ENCODE measurements at places on chromosomes 16 and 17. TPM values are rescaled to one million over a fixed set of nuclear protein-coding genes. Genes with fewer than 3 reads are reported as not detected.

Gene ATAD5
- total RNA-seq = 27.3 TPM

GRCh38 chr17:8857919-8858318 is 9.6 kb downstream of the PIK3R6 start:
- DNase-seq = no peak

GRCh38 chr16:57430955-57431354 is 16.2 kb downstream of the CIAPIN1 start:
- no peak for DNase-seq

DNA sequence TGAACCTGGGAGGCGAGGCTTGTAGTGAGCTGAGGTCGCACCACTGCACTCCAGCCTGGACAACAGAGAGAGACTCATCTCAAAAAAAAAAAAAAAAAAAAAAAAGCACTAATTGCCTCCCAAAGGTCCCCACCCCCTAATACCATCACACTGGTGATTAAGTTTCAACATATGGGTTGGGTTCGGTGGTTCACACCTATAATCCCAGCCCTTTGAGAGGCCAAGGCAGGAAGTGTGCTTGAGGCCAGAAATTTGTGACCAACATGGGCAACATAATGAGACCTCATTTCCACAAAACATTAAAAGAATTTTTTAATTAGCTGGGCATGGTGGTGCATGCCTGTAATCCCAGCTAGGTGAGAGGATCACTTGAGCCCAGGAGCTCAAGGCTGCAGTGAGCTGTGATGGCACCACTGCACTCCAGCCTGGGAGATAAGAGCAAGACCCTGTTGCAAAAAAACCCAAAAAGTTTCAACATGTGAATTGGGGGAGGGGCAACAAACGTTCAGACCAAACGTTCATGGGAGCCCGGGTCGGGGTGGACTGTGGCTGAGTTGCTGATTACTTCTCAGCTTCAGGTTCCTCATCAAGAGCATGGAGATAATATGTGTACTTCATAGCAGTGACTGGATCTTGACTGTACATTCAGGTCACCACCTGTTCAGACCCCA is 62.1 kb upstream of the NOL11 start:
- no peak for DNase-seq

DNA sequence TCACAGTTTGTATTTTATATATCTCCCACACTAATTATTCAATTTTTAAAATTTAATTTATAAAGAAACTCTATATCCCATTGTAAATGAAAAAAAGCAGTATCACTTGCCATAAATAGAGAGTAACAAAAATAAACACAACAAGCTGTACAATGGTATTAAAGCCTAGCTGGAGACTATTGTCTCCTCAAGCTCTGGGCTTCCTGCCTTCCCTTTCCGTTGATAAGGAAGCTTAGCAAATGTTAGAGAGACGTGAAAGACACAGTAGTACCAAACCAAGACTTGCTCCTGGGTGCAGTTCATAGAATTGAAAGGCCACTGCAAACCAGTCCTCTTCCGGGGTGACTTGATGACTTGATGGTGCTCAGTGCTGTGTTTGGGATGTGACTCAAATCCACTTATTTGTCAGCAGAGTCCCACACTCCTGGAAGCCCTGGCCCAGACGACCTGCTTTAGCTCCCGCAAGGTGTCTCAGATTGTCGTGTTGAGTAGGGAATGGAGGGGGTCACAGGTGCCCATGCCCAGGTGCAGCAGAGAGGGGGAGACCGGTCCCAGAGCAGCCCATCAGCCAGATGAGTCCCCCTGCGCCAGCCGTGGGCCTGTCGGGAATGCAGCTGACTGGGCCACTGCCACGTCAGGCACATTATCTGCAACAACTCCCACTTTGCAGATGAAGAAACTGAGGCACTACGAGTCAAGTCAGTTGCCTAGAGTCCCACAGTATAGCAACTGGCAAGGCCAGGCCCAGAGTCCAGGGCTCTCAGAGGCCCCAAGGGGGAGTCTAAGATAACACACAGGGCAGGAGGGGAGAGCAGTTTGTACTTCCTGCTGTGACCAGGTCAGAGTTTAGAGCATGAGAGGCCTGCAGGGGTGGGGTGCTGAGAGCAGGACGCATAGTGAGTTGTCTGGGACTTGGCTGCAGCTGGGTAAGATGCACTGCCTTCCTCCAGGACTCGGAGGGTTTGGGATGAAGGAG is 40.5 kb downstream of the PSME3IP1 start:
- DNase-seq = no peak

- DNase-seq = no peak
Measured at GRCh38 chr17:65169691-65170090, 32.5 kb downstream of the RGS9 start.

DNA sequence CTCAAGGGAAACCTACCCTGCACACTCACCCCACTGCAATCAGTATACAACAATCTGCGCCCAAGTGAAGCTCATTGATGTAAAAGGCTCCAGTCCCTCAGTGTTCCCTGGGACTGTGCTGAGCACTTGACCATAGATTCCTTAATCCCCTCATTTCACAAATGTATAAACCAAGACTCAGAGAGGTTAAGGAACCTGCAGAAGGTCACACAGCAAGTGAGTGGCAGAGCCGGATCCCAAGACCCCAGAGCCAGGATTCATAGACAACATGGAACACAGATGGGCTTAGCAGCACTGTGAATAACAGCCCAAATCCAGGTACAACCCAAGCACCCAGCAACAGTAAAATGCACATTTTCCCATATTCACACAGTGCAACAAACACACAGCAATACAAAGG is 225.7 kb downstream of the C16orf78 start:
- DNase-seq = no peak

Measured in neural progenitor cell (in vitro differentiated cells).